Lower leg skin (tissue), 4 donors: ENCODE measurements at places on chromosomes 7 and 10.

GRCh38 chr10:11448545-11449244 is 162.8 kb downstream of the USP6NL start:
- DNase-seq: no peak

DNA sequence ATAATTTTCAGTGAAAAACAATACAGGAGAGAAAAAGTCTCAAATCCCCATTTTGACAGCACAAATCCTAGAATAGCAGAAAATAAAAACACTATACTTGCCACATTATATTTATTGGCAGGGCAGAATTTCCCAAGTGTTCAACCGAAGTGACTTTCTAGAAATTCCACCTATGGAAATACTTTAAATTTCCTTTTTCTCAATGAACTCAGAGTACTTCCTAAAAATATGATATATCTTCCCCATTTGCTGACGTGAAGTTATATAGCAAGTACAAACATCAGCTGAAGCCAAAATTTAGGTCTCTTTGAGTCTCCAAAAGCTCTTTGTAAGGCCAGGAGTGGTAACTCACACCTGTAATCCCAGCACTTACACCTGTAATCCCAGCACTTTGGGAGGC is 83.3 kb downstream of the NT5C2 start:
- no peak for DNase-seq

- no peak for DNase-seq
Observed at GRCh38 chr7:112765105-112765504, 25.1 kb downstream of the TMEM168 start.

GRCh38 chr7:80139236-80139635 is 4.6 kb downstream of the GNAI1 start:
- no peak for DNase-seq

DNA sequence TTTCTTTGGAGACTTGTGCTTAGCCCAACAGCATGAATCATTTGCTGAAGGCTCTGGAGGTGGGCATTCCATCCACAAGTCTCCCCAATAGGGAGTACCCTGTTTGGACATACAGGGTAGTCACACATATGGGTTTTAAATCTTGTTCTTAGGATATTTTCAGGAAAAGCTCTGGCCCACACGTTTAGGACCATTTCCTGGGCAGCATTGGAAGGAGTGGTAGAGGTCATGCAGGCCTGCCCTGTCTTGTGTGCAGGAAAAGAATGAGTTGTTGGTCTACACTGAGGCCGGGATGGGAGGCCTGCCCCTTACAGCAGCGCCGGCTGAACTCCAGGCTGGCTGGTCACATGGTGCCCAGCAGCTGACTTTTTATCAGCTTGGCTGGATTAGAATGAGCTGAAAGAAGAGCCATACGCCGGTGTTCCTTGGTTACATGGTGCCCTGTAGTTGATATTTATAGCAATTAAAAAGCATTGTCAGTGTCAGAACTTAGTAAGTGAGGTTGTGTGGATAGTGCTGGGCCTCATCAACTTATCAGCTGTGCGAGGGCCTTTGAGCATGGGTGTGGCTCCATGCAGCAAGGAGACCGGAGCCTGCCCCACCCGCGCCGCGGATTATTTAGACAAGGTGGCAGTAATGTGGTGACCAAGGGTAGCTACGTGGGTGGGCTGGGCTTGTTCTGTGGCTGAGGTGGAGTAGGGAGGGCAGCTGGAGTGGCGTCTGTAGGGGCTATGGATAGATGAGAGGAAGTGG is 28.6 kb downstream of the OGDH start:
- peak; percentile 29 for DNase-seq

GRCh38 chr7:4883033-4883371 is 514 bp downstream of the RADIL start:
- DNase-seq: no peak

DNA sequence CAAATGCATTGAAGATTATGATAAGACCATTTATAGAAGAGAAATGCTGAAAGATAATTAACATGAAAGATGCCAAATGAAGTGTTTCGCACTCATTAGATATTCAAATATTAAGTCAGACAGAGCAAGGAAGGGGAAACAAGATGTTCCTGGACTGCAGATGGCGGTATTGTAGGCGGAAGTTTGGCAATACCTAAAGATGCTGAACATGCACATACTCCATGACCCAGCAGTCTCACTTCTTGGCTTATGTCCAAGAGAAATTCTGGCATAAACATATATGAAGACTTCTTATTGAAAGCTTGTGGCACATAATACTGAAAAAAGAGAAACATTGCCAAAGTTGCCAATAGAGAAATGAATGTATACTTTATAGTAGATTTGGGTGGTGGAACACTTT is 325.4 kb upstream of the SEMA3C start:
- no peak for DNase-seq

DNA sequence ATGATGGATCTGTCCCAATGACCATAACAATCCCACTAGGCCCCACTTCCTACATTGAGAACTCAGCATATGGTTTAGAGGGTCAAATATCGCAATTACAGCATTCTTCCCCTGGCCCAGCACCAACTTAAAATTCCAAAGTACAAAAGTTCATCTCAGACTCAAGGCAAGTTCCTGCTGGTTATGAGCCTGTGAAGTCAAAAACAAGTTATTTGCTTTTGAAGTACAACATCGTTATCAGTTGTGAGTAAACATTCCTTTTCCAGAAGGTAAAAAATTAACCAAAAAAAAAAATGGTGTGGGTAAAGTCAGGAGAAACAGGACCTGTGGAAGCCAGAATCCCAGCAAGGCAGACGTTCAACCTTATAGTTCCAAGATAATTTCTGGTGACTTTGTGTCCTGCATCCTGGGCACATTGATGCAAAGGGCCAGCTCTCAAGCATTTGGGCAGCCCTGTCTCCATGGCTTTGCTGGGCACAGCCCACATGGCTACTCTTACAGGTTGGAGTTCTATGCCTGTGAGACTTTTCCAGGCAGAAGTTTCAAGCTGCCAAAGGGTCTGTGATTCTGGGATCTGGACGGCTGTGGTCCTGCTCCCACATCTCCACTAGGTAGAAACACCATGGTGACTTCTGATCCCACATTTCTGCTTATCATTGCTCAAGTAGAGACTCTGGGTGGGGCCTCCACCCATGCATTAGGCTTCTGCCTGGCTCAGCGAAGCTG is 37.5 kb downstream of the AKR1C8 start:
- no peak for DNase-seq

- no peak for DNase-seq
Observed at GRCh38 chr7:99455874-99456273, 10.1 kb downstream of the ATP5MF start.

DNA sequence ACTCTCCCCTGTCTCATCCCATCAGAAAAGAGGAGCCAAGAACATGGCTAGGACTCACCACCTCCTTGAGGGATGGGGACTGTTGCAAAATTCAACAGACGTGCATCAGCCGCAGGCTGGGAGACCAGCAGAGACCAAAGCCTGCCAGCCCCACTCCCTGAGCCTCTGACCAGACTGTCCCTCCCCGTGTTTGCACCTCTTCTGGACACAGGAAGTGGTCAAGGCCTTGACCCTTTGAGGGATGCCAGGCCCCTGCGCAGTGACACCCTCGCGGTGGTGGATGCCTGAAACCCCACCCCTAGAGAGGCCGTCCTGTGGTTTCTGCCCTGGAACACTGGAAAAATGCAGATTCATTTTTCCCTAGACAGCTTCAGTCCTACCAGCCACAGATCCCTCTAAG is 128.4 kb upstream of the TCF7L2 start:
- no peak for DNase-seq

GRCh38 chr7:150401424-150401790 is 22.3 kb downstream of the ZNF775 start:
- DNase-seq: no peak

- DNase-seq: peak; percentile 83
Observed at GRCh38 chr10:70652761-70653657, 19.3 kb upstream of the ADAMTS14 start.

DNA sequence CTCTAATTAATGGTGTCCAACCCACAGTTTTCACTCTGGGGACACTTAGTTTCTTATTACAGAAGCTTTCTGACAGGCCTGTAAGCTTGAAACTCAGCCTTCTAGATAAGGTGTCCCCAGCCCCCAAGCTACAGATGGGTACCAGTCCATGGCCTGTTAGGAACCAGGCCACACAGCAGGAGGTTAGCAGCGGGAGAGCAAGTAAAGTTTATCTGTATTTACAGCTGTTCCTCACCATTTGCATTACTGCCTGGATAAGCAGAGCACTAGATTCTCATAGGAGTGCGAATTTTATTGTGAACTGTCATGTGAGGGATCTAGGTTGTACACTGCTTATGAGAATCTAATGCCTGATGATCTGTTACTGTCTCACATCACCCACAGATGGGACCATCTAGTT is 93.7 kb downstream of the TMEM26 start:
- no peak for DNase-seq

- DNase-seq: no peak
Observed at GRCh38 chr7:43232366-43232765, 119.9 kb downstream of the HECW1 start.

DNA sequence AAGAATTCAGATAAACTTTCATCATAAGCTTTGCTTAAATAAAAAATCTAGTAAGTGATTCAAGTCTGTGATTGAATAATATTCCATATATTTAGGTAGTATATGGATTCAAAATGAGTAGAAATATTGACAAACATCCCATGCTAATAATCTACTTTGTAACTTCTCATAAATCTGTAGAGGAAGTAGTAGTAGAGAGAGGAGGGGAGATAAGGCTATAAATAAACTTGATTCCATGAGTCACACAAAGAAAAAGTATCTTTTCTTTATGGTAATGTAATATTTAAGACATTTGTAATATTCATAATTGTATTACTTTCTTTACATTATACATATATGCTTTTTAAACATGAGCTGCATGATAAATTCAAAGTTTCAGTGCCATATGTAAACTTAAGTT is 25.6 kb upstream of the CD36 start:
- no peak for DNase-seq

DNA sequence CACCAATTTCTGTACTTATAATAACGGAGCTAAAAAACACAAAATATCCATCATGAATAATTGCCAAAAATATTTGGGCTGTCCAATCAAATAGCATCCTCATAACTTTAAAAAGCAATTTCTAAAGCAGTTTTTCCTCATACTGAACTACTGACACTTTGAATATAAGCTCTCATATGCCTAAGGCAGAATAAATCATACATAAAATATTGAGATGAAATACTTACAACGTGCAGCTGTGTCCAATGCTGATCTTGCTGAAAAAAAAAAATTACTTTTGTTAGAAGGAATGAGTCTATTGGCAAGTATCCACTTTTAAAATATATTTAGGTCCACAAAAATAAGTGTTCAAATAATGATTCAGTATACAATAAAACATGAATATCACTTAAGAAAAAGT is 24.2 kb downstream of the FAM3C start:
- DNase-seq: no peak

DNA sequence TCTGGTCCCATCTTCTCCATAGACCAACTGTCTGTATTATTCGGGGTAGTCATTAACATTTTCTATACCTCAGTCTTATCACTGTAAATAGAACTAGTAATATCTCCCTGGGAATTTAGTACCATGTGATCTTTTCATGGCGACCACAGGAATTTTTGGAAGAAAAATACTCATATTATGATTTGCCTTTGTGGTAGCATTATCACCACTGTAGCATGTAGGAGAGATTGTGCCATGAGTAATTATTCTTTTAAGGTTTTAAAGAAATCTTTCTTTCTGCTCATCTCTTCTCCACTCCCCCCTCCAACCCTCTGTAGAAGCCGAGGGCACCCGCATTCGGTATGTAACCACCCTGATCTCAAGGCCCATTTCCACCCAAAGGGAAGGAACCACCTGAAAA is 25.0 kb downstream of the ZNF365 start:
- no peak for DNase-seq

DNA sequence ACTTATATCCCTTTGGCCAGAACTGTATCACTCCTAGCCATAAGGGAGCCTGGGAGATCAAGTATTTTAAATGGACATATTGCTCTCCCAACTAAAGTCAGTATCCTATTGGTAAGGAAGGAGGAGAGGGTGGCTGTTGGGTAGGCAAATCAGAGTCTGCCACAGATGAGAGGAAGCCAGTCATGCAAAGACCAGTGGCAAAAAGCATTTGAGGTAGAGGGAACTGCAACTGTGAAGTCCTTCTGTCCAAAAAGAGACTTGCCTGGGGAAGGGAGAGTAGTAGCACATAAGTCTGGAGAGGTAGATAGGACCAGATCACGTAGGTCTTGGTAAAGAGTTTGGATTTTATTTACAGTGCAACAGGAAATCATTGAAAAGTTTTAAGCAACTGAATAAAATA is 8.8 kb upstream of the CCNJ start:
- no peak for DNase-seq

DNA sequence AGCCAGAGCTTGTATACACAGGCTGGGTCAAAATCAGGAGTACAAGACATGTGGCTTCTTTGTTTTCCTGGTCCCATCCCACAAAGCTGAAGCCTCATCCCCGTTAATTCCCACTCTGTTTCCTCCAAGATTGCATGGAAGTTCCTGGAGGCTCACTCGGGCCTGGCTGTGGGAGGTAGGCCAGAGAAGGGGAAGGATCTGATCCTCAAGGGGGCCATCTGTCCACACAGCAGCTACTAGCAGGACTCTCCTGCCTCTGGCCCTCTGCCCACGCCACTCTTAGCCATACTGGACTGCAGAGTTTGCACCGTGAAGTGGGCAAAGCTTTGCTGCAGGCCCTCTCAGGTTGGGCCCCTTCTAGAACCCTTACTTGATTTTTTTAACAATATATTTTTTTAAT is 160.6 kb downstream of the FGFR2 start:
- no peak for DNase-seq

GRCh38 chr7:64098-64915 is 128.1 kb upstream of the FAM20C start:
- no peak for DNase-seq

- DNase-seq: no peak
Observed at GRCh38 chr10:23362069-23362830, 17.7 kb upstream of the C10orf67 start.

DNA sequence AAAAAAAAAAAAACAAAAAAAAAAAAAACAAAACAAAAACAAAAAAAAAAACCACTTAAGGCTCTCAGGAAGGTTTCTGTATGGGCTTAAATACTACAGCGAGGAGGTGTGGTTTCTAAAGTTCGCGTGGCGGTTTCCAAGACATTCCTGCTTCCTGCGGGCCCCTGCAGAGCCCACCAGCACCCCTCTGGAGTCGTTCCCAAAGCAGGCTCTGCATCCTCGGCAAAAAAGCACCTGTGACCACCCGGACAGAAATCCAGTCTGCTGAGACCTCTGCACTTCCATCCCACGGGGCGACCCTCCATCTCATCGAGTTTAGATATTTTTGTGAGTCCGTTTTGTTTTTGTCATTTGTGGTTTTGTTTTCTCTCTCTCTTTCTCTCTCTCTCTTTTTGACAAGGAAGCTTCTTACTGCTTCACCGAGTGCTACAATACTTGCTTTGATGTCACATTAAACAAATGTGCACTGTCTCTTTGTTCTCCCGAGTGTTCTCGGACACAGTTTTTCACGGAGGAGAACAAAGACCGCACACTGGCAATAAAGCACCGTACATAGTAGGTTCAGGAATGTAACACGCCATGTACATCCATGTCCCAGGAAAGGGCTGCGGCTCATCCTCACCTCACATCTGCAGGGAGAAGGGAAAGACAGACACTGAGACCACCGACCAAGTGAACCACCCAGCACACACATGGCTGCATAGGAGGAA is 21.5 kb downstream of the PDGFA start:
- DNase-seq: no peak

GRCh38 chr10:34985823-34986222 is 104.3 kb downstream of the CUL2 start:
- DNase-seq: no peak

GRCh38 chr7:116799916-116800315 is 62.5 kb upstream of the CAPZA2 start:
- no peak for DNase-seq
